ENCODE measurements at places on chromosomes 6 and 20.

- no peaks in the 10 kb centered on the region for H3K27me3 ChIP-seq
- H3K36me3 ChIP-seq = no peaks in the 10 kb centered on the region
- no peak overlapping the region for H3K27ac ChIP-seq
- no peak overlapping the region for H3K4me3 ChIP-seq
- DNase-seq = no peak
Observed at GRCh38 chr6:40320947-40321346, 266.2 kb downstream of the LRFN2 start.

- H3K4me1 ChIP-seq = no peaks in the 10 kb centered on the region
- no peaks in the 10 kb centered on the region for H3K27me3 ChIP-seq
- H3K27ac ChIP-seq = no peak overlapping the region
- no peaks in the 10 kb centered on the region for H3K36me3 ChIP-seq
Observed at GRCh38 chr6:26525838-26526237, 12.3 kb upstream of the HMGN4 start.

DNA sequence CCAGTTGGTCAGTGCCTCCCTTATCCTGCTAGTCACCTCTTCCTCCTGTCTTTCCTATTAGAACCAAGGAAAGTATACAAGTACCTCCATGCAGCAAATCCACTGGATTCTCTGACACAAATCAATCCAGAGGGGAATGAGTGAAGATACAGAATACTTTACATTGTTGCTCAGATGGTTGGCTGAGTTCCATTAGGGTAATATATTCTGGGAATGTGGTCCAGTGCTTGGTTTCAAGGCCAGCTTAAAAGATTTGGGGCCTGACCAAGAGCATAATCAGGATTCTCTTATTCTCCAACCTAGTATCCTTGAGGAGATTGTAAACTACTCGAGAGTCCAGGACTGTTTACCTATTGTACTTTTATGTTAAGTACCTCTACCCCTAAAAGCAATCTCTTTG, 23.0 kb downstream of the CARMIL1 start:
- peaks cover 8% of the 10 kb centered on the region for H3K4me1 ChIP-seq
- no peak for DNase-seq
- H3K27me3 ChIP-seq = no peaks in the 10 kb centered on the region
- H3K27ac ChIP-seq = no peak overlapping the region
- H3K4me3 ChIP-seq = no peak overlapping the region

GRCh38 chr6:120876424-120876823, 457.9 kb downstream of the TBC1D32 start:
- DNase-seq = no peak
- H3K27ac ChIP-seq = no peak overlapping the region
- H3K36me3 ChIP-seq = no peaks in the 10 kb centered on the region
- no peaks in the 10 kb centered on the region for H3K4me1 ChIP-seq

- DNase-seq = no peak
- H3K4me3 ChIP-seq = no peak overlapping the region
- H3K27me3 ChIP-seq = no peaks in the 10 kb centered on the region
- no peaks in the 10 kb centered on the region for H3K36me3 ChIP-seq
- no peak overlapping the region for H3K27ac ChIP-seq
Observed at GRCh38 chr20:19688031-19688806, 69.8 kb upstream of the RIN2 start.

DNA sequence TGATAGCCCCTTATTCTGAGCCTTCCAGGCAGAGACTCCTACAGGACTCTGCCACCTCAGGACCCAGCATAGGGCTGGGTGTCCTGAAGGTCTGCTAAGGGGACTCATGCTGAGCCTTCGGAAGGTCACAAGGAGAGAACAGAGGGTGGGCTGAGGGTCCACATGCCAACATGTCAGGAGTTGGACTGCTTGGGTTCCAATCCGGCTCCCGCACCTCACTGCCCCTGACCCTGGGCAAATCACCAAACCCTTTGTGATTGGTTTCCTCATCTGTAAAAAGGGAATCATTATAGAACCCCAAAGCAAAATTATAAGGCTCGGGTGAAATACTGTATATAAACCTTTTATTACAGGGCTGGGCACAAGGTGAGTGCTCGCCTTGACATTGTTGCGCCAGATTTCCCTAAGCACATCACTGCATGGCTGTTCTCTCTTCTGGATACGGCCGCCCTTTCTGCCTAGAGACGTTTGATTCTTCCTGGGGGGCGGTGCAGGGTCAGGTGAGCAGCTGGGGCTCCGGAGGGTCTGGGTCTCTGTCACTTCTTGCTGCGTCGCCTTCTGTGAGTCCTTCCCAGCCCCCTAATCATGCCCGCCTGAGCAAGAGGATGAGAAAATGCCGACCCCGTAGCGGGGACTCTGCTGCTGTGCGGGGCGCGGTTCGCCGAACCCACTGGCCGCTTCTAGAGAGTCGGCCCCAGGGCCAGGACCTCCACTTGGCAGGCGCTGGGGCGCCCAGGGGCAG, 90.5 kb upstream of the EPB41L1 start:
- peaks cover 6% of the 10 kb centered on the region for H3K4me1 ChIP-seq
- DNase-seq = no peak
- H3K27me3 ChIP-seq = peaks cover 7% of the 10 kb centered on the region
- H3K36me3 ChIP-seq = no peaks in the 10 kb centered on the region
- H3K4me3 ChIP-seq = peak overlapping the region; percentile 76

DNA sequence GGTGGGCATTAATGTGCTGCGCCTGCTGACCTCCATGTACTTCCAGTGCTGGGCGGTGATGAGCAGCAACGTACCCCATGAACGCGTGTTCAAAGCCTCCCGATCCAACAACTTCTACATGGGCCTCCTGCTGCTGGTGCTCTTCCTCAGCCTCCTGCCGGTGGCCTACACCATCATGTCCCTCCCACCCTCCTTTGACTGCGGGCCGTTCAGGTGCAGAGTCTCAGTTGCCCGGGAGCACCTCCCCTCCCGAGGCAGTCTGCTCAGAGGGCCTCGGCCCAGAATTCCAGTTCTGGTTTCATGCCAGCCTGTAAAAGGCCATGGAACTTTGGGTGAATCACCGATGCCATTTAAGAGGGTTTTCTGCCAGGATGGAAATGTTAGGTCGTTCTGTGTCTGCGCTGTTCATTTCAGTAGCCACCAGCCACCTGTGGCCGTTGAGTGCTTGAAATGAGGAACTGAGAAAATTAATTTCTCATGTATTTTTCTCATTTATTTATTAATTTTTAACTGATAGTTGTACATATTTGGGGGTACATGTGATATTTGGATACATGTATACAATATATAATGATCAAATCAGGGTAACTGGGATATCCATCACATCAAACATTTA, 35.2 kb upstream of the NOP56 start:
- no peak for DNase-seq
- H3K4me1 ChIP-seq = no peaks in the 10 kb centered on the region
- no peak overlapping the region for H3K27ac ChIP-seq

DNA sequence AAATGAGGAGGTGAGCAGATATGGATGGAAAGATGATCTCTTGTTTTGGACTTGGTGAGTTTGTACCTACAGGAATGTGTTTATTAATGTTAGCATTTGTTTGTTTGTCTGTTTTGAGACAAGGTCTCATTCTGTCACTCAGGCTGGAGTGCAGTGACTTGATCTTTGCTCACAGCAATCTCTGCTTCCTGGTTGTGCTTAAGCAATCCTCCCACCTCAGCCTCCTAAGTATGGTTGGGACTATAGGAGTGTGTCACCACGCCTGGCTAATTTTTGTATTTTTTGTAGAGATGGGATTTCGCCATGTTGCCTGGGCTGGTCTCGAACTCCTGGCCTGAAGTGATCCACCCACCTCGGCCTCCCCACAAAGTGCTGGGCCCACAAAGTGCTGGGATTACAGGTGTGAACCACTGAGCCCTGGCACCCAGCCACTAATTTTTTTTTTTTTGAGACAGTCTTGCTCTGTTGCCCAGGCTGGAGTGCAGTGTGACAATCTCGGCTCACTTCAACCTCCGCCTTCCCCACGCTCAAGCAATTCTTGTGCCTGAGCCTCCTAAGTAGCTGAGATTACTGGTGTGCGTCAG, 7.1 kb downstream of the CASP8AP2 start:
- no peak overlapping the region for H3K4me3 ChIP-seq
- no peaks in the 10 kb centered on the region for H3K27me3 ChIP-seq
- no peak overlapping the region for H3K27ac ChIP-seq
- no peaks in the 10 kb centered on the region for H3K4me1 ChIP-seq

DNA sequence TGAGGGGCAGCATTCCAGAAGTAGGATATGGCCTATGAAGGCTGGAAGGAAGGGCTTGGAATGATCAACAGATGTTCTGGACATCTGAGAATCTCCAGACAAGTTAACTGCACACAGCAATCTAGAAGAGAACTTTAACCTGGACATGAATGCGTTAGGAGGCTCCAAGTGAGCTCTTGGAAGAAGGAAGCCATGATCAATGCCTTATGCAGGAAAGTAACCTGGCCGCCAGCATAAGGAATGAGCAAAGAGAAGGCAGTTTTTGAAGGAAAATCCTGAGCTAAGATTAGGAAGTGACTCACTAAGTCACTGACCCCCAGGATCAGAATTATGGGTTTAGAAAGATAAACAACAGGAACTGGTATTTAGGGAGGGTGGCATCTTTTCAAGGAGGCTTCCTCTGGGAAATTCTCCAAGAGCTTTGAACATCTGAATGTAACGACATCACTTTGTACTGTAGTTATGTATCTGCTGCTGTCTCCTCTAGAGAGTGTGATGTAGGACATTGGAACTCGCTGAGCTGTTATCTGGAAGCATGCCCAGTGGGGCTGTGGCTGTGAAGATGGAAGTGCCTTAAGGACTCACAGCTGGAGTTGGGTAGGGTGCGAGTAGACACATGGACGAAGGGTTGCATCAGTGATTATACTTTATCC, 236.8 kb downstream of the PACRG start:
- H3K27me3 ChIP-seq = no peaks in the 10 kb centered on the region
- no peak overlapping the region for H3K4me3 ChIP-seq
- no peak for DNase-seq
- no peaks in the 10 kb centered on the region for H3K36me3 ChIP-seq

- H3K27ac ChIP-seq = no peak overlapping the region
- H3K27me3 ChIP-seq = no peaks in the 10 kb centered on the region
- H3K36me3 ChIP-seq = peaks cover 2% of the 10 kb centered on the region
- no peak for DNase-seq
- H3K4me3 ChIP-seq = no peak overlapping the region
- H3K4me1 ChIP-seq = no peaks in the 10 kb centered on the region
Observed at GRCh38 chr6:17527076-17527475, 73.0 kb upstream of the FAM8A1 start.

- no peak for DNase-seq
- no peaks in the 10 kb centered on the region for H3K4me1 ChIP-seq
- no peaks in the 10 kb centered on the region for H3K36me3 ChIP-seq
- no peak overlapping the region for H3K27ac ChIP-seq
Observed at GRCh38 chr6:149449831-149450678, 34.8 kb downstream of the ZC3H12D start.

GRCh38 chr20:37388831-37389230, 42.9 kb downstream of the SRC start:
- H3K27ac ChIP-seq = peak overlapping the region; percentile 26
- H3K36me3 ChIP-seq = peaks cover 48% of the 10 kb centered on the region
- H3K4me1 ChIP-seq = peaks cover 17% of the 10 kb centered on the region
- H3K4me3 ChIP-seq = no peak overlapping the region
- DNase-seq = no peak

DNA sequence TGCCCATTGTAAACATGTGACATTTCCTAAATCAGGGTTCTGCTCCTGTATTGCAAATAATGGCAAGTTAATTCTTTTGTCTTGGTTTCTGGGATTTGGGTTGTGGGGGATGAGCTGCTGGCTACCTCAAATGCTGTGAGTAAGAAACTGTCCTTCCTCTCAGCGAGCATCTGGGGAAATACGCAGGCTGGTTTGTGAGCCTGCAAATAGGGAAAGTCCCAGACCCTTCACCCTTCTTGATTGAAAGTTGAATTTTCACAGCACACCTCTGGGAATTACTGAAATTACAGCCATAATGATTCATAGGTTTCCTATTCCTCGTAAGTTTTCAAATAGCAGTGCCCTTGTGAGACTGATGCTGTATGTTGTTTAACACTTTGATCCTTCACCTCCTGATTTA, 138.1 kb downstream of the TBXT start:
- H3K27ac ChIP-seq = no peak overlapping the region
- DNase-seq = no peak
- H3K4me1 ChIP-seq = no peaks in the 10 kb centered on the region
- H3K4me3 ChIP-seq = no peak overlapping the region
- no peaks in the 10 kb centered on the region for H3K36me3 ChIP-seq
- H3K27me3 ChIP-seq = no peaks in the 10 kb centered on the region

DNA sequence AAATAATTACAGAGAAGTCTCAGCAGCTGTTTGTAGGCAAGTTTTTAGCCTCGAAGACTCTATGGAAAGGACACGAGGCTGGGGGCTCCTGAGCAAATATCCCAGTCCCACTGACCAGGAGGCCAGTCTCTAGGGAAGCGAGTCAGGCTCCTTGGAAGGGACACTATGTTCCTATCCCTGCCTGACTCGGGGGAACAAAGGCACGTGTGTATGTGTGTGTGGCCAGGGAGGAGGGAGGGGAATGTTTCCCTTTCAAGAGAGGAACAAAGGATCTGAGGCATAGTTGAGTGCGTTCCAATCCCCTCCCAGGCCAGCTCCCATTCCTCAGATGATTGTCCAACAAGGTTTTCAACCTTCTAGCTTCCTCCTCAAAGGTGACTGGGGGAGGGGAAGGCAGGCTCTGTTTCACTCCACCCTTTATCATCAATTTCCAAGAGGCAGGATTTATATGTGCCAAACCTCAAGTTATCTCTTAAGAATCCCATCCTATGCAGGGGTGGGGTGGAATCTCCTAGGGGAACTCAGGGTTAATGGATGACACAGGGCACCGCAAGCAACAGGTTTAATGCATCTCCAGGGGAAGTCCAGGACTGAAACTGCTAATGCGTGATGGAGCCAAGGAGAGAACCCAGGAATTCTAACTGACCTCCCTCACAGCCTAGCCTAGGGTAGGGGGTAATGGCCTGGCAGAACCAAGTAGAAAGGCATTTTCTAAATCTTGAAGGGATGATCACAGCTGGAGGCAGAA, 9.9 kb downstream of the BCL2L1 start:
- no peak overlapping the region for H3K4me3 ChIP-seq
- peaks cover 14% of the 10 kb centered on the region for H3K4me1 ChIP-seq

DNA sequence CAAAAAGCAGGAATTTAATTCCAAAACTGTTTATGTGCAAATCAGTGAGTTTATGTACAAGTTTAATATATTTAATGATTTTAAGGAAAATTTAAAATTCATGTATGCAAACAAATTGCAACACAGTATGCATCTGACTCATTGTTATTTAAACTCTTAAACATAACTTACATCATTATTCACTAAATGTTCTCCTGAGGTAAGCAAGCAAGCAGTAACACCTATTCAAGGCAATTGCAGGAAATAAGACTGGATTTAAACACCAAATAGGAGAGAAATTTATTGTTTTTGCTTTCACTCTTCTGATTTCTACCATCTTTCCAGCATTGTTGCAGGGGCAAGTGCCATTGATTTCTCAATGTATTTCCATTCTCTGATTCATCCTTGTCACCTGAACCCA, 239.5 kb downstream of the TFAP2A start:
- no peaks in the 10 kb centered on the region for H3K4me1 ChIP-seq
- no peak for DNase-seq
- no peaks in the 10 kb centered on the region for H3K36me3 ChIP-seq
- H3K27me3 ChIP-seq = no peaks in the 10 kb centered on the region

GRCh38 chr6:132520953-132521352, 8.0 kb upstream of the STX7 start:
- no peaks in the 10 kb centered on the region for H3K36me3 ChIP-seq
- peaks cover 3% of the 10 kb centered on the region for H3K4me1 ChIP-seq
- peaks cover 20% of the 10 kb centered on the region for H3K27me3 ChIP-seq

All from neuronal stem cell (in vitro differentiated cells).